ENCODE measurements at places on chromosomes 2 and 18. TPM values are rescaled to one million over a fixed set of nuclear protein-coding genes. Genes with fewer than 3 reads are reported as not detected.
A peak's percentile ranks its signal among the peaks of the same experiment; 100 is the strongest.

The KCNK3 gene
- total RNA-seq = not detected

The TSPYL6 gene
- total RNA-seq = under 0.01 TPM

The SCYGR5 gene
- total RNA-seq = not detected

The ASB3 gene
- total RNA-seq = 12.8 TPM

The CAVIN2 gene
- total RNA-seq = 20.7 TPM

The AKAIN1 gene
- 0.75 TPM for total RNA-seq

The LINC00305 gene
- total RNA-seq = 0.84 TPM

The FEV gene
- not detected for total RNA-seq

The ADCYAP1 gene
- total RNA-seq = not detected

The CTAGE1 gene
- not detected for total RNA-seq

The SERPINB3 gene
- not detected for total RNA-seq

The CD207 gene
- total RNA-seq = not detected

The MEMO1 gene
- total RNA-seq = 26.0 TPM

The DYNAP gene
- not detected for total RNA-seq

The SPOPL gene
- total RNA-seq = 15.8 TPM

DNA sequence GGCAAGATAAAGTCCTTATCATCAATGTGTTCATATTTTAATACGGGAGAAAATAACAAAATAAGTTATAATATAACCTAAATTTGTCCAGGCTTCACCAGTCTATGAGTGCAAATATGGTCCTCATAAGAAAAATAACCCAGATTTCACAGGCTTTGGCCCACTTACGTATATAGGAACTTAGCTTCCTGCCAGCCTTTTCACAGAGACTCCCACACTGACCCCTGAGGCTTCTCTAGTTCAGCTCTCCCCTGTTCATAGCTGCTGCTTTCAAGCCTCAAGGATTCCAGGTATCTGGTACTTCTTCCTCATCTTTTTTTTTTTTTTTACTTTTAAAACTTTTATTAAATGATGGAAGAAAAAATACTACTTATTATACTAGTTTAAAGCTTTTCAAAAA, 74.9 kb upstream of the PELI1 start:
- no peak overlapping the region for H3K4me3 ChIP-seq
- DNase-seq = no peak
- H3K36me3 ChIP-seq = no peaks in the 10 kb centered on the region
- H3K27ac ChIP-seq = no peak overlapping the region

- no peak overlapping the region for H3K4me3 ChIP-seq
- H3K27me3 ChIP-seq = no peaks in the 10 kb centered on the region
- H3K4me1 ChIP-seq = no peaks in the 10 kb centered on the region
- no peak overlapping the region for H3K27ac ChIP-seq
- peaks cover 27% of the 10 kb centered on the region for H3K36me3 ChIP-seq
Observed at GRCh38 chr18:42024131-42024530, 69.1 kb downstream of the PIK3C3 start.

GRCh38 chr2:176104316-176105077, 2.6 kb upstream of the HOXD11 start:
- no peak for DNase-seq
- H3K4me1 ChIP-seq = peaks cover 5% of the 10 kb centered on the region
- no peaks in the 10 kb centered on the region for H3K36me3 ChIP-seq
- H3K27me3 ChIP-seq = peaks cover 25% of the 10 kb centered on the region
- H3K4me3 ChIP-seq = no peak overlapping the region
- no peak overlapping the region for H3K27ac ChIP-seq

DNA sequence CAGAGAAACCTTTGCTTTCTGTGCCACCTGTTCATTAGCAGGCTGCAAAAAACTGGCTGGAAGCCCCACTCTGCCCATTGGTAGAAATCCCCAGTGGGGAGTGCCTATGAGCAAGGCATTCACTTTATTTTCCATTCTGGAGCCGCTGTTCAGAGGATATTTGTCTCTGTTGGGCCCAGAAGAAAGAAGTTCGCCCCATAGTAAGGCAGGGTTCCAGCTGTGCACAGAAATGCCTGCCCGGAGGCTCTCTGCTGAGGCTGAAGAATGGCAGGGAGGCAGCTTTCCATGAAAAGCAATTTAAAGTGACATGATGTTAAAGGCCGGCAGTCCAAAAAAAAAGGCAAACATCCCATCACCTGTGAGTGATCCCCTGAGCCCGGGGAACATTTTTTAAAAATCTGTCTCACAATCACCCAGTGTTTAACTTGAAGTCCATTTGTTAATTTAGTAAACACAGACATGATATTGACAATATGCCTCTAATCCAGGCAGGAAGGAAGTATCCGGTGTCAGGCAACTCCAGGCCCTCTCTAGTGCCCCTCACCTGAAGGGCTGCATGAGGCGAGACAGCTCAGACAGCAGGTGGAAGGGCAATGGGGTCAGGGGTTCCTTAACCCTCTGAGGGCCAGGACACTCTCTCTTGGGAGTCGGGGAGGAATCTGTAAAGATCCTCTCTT, 265.1 kb upstream of the SIX2 start:
- H3K36me3 ChIP-seq = no peaks in the 10 kb centered on the region
- DNase-seq = no peak
- H3K4me3 ChIP-seq = no peak overlapping the region
- H3K27ac ChIP-seq = peak overlapping the region; percentile 49

- H3K27me3 ChIP-seq = no peaks in the 10 kb centered on the region
- DNase-seq = no peak
- no peak overlapping the region for H3K4me3 ChIP-seq
- no peaks in the 10 kb centered on the region for H3K36me3 ChIP-seq
Observed at GRCh38 chr2:23041443-23041842, 343.5 kb upstream of the KLHL29 start.

GRCh38 chr18:36905571-36905970, 76.6 kb downstream of the KIAA1328 start:
- no peak overlapping the region for H3K4me3 ChIP-seq
- DNase-seq = no peak
- H3K4me1 ChIP-seq = no peaks in the 10 kb centered on the region
- no peaks in the 10 kb centered on the region for H3K36me3 ChIP-seq

GRCh38 chr2:160039166-160039903, 23.1 kb downstream of the PLA2R1 start:
- H3K27ac ChIP-seq = no peak overlapping the region
- H3K4me3 ChIP-seq = no peak overlapping the region
- DNase-seq = no peak
- no peaks in the 10 kb centered on the region for H3K4me1 ChIP-seq
- H3K36me3 ChIP-seq = no peaks in the 10 kb centered on the region

- peak; percentile 40 for DNase-seq
- H3K27ac ChIP-seq = no peak overlapping the region
- no peaks in the 10 kb centered on the region for H3K4me1 ChIP-seq
- peaks cover 60% of the 10 kb centered on the region for H3K36me3 ChIP-seq
- no peaks in the 10 kb centered on the region for H3K27me3 ChIP-seq
Observed at GRCh38 chr2:105287692-105288091, 41.8 kb downstream of the TGFBRAP1 start.

DNA sequence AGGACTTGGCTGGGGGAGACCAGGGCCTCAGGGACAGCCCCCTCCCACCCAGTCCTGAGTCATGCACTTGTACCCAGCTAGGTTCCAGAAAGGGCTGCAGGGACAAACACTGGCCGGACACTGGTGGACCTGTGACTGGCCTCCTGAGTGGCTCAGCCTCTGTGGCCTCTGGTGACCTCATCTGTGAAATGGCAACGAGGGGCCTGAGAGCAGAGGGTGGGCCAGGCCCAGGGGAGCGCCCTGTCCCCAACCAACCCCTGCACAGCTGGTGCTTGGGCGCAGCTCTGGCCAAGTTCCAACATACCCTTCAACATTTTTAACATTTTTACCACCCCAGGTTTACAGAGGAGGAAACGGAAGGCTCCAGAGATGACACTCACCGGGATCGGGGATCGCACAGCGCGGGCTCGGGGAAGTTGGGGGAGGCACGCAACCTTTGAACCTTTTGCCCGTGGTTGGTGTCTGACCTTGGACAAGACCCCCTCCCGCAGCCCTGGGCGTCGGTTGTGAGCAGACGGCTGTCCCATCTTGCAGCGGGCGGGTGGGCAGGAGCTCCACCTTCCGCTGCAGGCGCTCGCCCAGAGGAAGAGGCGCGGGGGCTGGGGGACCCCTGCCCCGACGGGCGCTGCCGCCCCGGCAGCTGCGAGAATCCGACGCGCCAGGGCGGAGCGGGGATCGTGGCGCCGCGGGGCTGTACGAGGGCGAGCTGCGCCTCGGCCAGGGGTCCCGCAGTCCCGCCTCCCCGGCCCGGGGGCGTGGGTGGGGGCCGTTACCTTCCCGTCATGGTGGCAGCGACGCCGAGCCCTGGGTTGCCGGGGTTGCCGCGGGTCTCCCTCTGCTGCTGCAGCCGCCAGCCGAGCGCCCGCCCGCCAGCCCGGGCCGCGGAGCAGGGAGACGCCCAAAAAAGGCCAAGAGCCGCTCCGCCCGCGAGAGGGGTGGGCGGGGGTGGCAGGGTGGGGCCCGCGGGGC, 805 bp downstream of the LIMS2 start:
- H3K4me3 ChIP-seq = peak overlapping the region; percentile 47
- no peaks in the 10 kb centered on the region for H3K27me3 ChIP-seq
- peak overlapping the region; percentile 73 for H3K27ac ChIP-seq
- peaks cover 12% of the 10 kb centered on the region for H3K4me1 ChIP-seq

DNA sequence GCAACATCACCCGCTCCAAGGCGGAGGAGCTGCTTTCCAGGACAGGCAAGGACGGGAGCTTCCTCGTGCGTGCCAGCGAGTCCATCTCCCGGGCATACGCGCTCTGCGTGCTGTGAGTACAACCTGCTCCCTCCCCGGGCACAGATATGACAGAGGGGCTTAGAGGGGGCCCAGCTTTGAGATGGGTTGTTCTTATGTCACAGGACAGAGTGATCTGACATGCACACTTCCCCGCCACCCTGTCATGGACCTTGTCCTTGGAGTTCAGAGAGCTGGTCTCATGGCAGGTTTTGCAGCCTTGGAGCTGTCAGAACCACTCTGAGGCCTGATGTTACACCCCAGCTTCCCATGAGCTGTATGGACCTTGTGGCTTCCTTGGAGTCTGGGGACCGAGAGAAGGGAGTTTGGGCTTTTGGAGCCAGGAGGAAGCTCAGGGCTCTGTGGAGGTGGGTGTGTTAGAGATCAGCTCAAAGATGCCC, 398 bp downstream of the INPP5D start:
- peak overlapping the region; percentile 40 for H3K4me3 ChIP-seq
- peak; percentile 53 for DNase-seq
- no peaks in the 10 kb centered on the region for H3K36me3 ChIP-seq
- peak overlapping the region; percentile 79 for H3K27ac ChIP-seq
- H3K27me3 ChIP-seq = no peaks in the 10 kb centered on the region
- H3K4me1 ChIP-seq = peaks cover 13% of the 10 kb centered on the region

GRCh38 chr2:9535177-9535576, 20.5 kb downstream of the ADAM17 start:
- H3K36me3 ChIP-seq = peaks cover 2% of the 10 kb centered on the region
- H3K27me3 ChIP-seq = no peaks in the 10 kb centered on the region
- no peak for DNase-seq
- H3K27ac ChIP-seq = no peak overlapping the region
- H3K4me3 ChIP-seq = no peak overlapping the region

GRCh38 chr18:59196161-59196725, 23.7 kb upstream of the GRP start:
- DNase-seq = no peak
- no peaks in the 10 kb centered on the region for H3K27me3 ChIP-seq

DNA sequence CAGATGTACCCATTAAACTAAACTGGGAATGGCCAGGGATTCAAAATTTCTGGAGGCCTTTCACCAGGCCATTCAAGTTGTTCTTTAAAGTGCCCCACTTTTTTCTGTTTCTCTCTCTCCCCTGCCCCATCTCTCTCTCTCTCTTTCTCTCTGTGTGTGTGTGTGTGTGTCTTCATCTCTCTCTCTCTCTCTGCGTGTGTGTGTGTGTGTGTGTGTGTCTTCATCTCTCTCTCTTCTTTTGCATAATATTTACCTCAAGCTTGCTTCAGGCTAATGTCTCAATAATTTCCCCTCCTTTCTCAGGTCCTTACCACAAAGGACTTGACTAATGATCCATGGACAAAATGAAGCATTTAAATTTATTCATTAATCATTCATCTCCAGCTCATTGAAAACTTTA, 164.2 kb upstream of the KLHL14 start:
- H3K27me3 ChIP-seq = no peaks in the 10 kb centered on the region
- H3K27ac ChIP-seq = no peak overlapping the region
- no peaks in the 10 kb centered on the region for H3K36me3 ChIP-seq
- no peaks in the 10 kb centered on the region for H3K4me1 ChIP-seq
- no peak for DNase-seq

GRCh38 chr2:233441161-233442027, 87.1 kb downstream of the DGKD start:
- DNase-seq = no peak
- no peak overlapping the region for H3K4me3 ChIP-seq
- H3K27ac ChIP-seq = no peak overlapping the region
- peaks cover 14% of the 10 kb centered on the region for H3K36me3 ChIP-seq
- no peaks in the 10 kb centered on the region for H3K4me1 ChIP-seq

DNA sequence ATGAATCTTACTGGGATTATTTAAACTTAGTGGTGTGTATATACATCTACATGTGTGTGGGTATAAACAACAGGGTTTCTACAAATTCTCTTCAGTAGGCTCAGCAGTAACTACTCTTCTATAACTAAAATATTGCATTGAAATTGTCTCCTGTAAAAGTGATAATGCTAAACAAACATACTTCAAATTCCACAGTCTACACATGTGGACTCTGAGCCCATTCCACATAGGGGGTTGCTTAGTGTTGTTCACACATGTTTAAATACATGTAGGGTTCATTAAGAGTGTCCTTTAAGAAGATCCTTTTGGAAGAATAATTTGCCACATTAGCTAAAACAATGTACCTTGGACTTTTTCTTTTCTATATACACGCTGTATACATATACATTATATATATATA, 152.8 kb upstream of the VRK2 start:
- no peaks in the 10 kb centered on the region for H3K36me3 ChIP-seq
- no peaks in the 10 kb centered on the region for H3K4me1 ChIP-seq
- no peak for DNase-seq
- H3K4me3 ChIP-seq = no peak overlapping the region

DNA sequence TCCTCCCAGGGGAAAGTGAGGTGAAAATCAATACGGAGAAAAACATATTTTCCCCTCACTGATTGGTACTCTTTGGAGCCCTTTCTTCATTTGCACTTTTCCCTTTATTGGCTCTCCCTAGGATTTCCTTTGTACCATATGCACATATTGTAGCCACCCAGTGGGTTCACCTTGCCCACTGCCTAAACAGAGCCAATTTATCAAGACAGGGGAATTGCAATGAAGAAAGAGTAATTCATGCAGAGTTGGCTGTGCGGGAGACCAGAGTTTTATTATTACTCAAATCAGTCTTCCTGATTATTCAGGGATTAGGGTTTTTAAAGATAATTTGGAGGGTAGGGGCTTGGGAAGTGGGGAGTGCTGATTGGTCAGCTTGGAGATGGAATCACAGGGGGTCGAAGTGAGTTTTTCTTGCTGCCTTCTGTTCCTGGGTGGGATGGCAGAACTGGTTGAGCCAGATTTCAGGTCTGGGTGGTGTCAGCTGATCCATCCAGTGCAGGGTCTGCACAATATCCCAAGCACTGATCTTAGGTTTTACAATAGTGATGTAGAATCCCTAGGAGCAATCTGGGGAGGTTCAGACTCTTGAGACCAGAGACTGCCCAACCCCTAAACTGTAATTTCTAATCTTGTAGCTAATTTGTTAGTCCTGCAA, 15.1 kb upstream of the KCNE4 start:
- H3K4me3 ChIP-seq = no peak overlapping the region
- H3K27ac ChIP-seq = no peak overlapping the region
- DNase-seq = no peak
- no peaks in the 10 kb centered on the region for H3K36me3 ChIP-seq
- H3K4me1 ChIP-seq = no peaks in the 10 kb centered on the region
